T-helper 17 cell (primary cell): ENCODE measurements at places on chromosomes 6 and 20. TPM values are rescaled to one million over a fixed set of nuclear protein-coding genes. Genes with fewer than 3 reads are reported as not detected.

PFDN6 gene
- total RNA-seq: 16.5 TPM

- DNase-seq: no peak
- peaks cover 5% of the 10 kb centered on the region for H3K36me3 ChIP-seq
- H3K4me1 ChIP-seq: peaks cover 4% of the 10 kb centered on the region
- H3K27ac ChIP-seq: no peak overlapping the region
- H3K4me3 ChIP-seq: no peak overlapping the region
These were observed 53.2 kb upstream of the NKX2-4 start for GRCh38 chr20:21450572-21450971.

DNA sequence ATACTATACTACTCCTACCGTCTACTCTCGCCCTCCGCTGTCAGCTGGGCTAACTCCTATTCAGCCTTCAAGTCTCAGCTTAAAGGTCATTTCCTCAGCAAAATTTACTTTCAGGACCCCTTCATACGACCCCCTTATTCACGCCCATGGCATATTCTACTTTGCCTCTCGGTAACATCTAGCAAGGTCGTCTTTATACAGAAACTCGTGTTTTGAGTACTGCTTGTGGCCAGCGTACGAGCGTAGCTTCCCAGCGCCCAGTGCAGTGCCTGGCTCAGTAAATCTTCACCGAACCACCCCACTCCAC lies 546 bp downstream of the CRNKL1 start:
- peaks cover 12% of the 10 kb centered on the region for H3K27me3 ChIP-seq
- peak overlapping the region; percentile 100 for H3K27ac ChIP-seq
- DNase-seq: no peak

GRCh38 chr20:48406498-48406897 lies 421.3 kb downstream of the PREX1 start:
- H3K4me3 ChIP-seq: no peak overlapping the region
- H3K27ac ChIP-seq: no peak overlapping the region
- peaks cover 62% of the 10 kb centered on the region for H3K27me3 ChIP-seq
- H3K4me1 ChIP-seq: peaks cover 3% of the 10 kb centered on the region
- DNase-seq: no peak

DNA sequence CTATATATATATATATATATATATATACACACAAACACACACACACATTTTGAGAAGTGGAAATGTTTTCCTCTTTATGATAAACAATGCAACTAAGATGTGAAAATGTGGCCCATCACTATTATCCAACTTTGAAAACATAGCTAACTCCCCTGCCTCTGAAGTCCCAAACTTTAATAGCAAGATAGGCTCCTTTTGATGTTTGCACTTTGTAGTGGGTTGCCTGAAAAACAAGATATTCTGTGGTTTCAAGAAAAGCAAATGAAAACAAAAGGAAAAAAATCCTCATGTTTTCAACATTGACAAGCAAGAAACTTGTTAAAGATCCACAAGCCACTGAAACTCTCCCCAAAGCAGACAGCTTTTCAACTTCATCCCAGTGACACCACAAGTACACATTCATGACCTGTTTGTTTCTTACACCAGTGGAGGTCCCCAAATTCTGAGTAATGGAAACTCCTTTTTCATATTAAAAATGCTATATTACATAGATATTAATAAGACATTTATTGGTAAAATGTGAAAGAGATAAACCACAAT lies 90.0 kb downstream of the IPCEF1 start:
- no peaks in the 10 kb centered on the region for H3K27me3 ChIP-seq
- H3K4me3 ChIP-seq: no peak overlapping the region
- DNase-seq: no peak
- peak overlapping the region; percentile 62 for H3K27ac ChIP-seq
- peaks cover 18% of the 10 kb centered on the region for H3K4me1 ChIP-seq
- H3K36me3 ChIP-seq: no peaks in the 10 kb centered on the region

DNA sequence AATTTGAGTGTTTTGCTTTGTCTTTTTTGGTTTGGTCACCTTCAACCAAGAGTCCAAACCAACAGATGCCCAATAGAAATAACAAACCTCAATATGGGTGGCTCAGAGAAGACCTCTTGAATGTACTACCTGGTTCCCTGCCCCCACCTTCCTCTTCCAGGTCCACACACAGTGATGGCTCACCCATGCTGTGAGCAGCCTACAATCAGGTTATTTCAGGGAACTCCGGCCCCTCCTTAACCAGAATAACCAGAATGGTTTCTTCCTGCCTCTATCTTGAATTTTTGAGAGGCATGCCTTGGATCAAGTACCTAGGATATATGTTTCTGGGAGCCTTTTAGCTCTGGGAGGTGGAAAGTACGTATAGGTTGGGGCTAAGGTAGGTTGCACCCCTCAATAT lies 327.1 kb upstream of the PRDM1 start:
- no peaks in the 10 kb centered on the region for H3K4me1 ChIP-seq
- H3K27me3 ChIP-seq: peaks cover 6% of the 10 kb centered on the region
- peaks cover 2% of the 10 kb centered on the region for H3K36me3 ChIP-seq
- no peak overlapping the region for H3K27ac ChIP-seq

- no peak overlapping the region for H3K27ac ChIP-seq
- DNase-seq: no peak
- peaks cover 3% of the 10 kb centered on the region for H3K36me3 ChIP-seq
- no peaks in the 10 kb centered on the region for H3K27me3 ChIP-seq
- H3K4me3 ChIP-seq: no peak overlapping the region
These were observed 15.4 kb upstream of the FBXO30 start for GRCh38 chr6:145829950-145830349.

GRCh38 chr6:35343092-35343834 lies 905 bp downstream of the PPARD start:
- peak overlapping the region; percentile 96 for H3K27ac ChIP-seq
- peaks cover 46% of the 10 kb centered on the region for H3K4me1 ChIP-seq
- peaks cover 8% of the 10 kb centered on the region for H3K36me3 ChIP-seq
- H3K4me3 ChIP-seq: peak overlapping the region; percentile 100
- no peak for DNase-seq

DACT2 gene
- total RNA-seq: not detected

SNX9 gene
- total RNA-seq: 38.9 TPM

DNA sequence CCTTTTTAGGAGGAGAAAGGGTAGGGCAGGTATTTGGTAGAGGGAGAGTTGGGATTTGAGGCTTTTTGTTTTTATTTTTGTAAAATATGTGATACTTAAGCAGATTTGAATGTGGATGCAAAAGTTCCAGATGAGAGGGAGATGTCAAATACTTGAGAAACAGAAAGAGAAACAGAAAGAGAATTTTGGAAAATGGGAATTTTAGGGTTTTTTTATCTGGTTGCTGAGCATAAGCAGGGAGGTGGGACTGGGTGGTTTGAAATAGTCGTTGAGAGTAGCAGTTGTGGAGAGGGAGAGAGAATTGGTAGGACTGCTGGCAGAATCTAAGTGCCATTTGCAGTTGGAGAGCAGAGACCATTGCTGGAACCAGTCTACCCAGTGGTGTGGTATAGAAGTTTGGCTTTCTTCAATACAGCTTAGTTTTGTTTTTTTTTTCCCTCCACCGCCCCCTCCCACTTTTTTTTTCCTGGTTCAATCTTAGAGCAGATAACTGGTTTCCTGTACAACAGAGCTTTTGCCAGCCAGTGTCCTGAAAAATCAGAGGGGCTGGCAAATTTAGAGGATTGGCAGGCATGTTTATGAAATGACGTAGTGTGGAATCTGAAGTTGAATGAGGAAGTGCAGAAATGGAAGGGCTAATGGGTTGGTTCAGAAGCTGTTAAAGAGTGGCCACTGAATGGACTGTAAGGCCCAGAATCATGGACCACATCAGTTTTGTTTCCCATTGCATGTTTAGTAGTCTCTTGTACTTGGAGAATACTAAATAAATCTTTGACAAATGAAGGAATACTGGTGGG lies 68.7 kb downstream of the ATRN start:
- peaks cover 15% of the 10 kb centered on the region for H3K4me1 ChIP-seq
- H3K27me3 ChIP-seq: no peaks in the 10 kb centered on the region
- no peak overlapping the region for H3K27ac ChIP-seq
- no peak for DNase-seq

GRCh38 chr20:62025832-62026563 lies 39.7 kb downstream of the TAF4 start:
- H3K4me1 ChIP-seq: peaks cover 35% of the 10 kb centered on the region
- DNase-seq: no peak

DNA sequence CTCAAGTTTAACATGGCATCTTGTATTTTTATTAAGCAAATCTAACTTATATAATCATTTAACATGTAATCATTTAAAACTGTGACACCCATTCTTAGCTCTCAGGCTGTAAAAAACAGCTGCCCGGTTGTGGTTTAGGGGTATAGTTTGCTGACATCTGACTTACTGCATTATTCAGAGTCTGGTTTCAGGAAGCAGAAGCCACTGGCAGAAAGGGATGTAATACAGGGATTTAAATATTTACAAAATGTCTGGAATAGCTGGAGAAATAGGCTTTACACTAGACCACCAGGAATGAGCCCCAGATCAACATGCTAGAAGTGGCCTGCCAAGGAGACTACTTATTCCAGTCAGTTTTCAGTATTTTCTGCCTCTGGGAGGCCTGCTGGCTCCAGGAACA lies 421.1 kb downstream of the CD109 start:
- H3K36me3 ChIP-seq: no peaks in the 10 kb centered on the region
- no peak overlapping the region for H3K27ac ChIP-seq
- no peaks in the 10 kb centered on the region for H3K27me3 ChIP-seq
- H3K4me1 ChIP-seq: no peaks in the 10 kb centered on the region
- no peak for DNase-seq

GRIK2 gene
- not detected for total RNA-seq

- DNase-seq: no peak
- H3K27me3 ChIP-seq: no peaks in the 10 kb centered on the region
- H3K36me3 ChIP-seq: peaks cover 6% of the 10 kb centered on the region
- H3K4me1 ChIP-seq: peaks cover 30% of the 10 kb centered on the region
- no peak overlapping the region for H3K4me3 ChIP-seq
These were observed 6.8 kb downstream of the TMX4 start for GRCh38 chr20:8012724-8013123.

DNA sequence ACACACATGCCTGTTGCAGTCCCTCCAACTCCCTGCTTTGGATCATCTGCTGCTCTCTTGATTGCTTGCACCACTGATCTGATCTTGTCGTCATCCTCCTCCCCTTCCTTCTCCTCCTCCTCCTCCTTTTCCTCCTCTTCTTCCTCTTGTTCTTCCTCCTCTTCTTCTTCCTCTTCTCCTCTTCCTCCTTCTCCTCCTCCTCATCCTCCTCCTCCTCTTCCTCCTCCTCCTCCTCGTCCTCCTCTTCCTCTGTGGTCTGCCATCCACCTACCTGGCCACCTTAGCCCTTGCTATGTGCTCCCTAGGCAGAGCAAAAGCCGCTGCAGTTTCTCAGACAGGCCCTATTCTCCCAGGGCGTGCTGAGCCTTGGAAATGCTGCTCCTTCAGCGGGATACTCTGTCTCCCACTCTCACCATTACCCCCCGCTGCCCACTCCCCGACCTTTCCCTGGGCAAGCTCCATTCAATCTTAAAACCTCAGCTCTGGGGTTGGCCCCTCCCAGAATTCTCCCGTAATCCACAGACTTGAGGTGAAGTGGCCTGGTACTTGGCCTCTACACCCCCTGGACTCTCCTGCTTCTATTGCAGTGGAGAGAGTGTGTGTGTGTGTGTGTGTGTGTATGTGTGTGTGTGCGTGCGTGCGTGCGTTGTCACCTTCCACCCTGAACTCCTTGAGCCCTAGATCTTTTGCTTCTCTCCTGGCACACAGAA lies 105.0 kb downstream of the SASH1 start:
- no peaks in the 10 kb centered on the region for H3K36me3 ChIP-seq
- no peak overlapping the region for H3K4me3 ChIP-seq
- no peak for DNase-seq
- H3K27ac ChIP-seq: peak overlapping the region; percentile 12

DNA sequence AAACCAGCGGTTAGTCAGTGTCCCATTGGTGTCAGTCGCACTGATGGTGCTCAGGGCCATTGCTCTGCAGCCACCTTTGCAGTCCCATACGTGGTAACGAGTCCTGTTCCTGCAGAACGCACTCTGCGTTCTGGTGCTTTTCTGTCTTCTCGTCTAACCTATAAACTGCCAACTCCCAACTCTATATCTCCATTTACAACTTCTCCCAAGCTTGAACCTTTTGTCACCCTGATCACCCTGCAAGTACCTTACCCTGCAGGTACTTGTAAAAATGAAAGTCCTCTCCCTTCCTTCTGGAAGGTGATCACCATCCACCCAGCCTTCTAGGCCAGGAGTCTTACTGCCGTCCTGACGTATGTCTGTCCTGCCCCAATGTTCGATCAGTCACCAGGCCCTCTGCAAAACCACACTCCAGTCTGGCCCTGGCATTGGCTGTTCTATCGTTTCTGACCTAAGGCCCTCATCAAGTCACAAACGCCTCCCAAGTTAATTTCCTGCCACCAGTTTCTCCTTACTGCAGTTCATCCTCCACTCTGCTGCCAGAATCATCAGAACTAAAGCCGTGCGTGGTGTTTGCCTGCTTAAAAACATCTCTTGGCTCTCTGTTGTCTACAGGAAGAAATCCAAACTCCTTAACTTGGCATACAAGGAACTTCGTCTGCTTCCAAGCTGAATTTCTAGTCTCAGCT lies 7.9 kb downstream of the RREB1 start:
- peaks cover 49% of the 10 kb centered on the region for H3K4me1 ChIP-seq
- no peaks in the 10 kb centered on the region for H3K27me3 ChIP-seq
- no peaks in the 10 kb centered on the region for H3K36me3 ChIP-seq
- DNase-seq: no peak
- peak overlapping the region; percentile 81 for H3K4me3 ChIP-seq
- H3K27ac ChIP-seq: peak overlapping the region; percentile 66

HLA-DRB5 gene
- 8.8 TPM for total RNA-seq

GRCh38 chr6:2952557-2953095 lies 18.7 kb downstream of the SERPINB6 start:
- H3K4me3 ChIP-seq: peak overlapping the region; percentile 62
- peak; percentile 65 for DNase-seq
- H3K4me1 ChIP-seq: peaks cover 6% of the 10 kb centered on the region

KCNG1 gene
- 0.90 TPM for total RNA-seq

HCRTR2 gene
- total RNA-seq: not detected

GRCh38 chr6:98590997-98591396 lies 243.4 kb upstream of the POU3F2 start:
- DNase-seq: no peak
- no peak overlapping the region for H3K27ac ChIP-seq
- no peaks in the 10 kb centered on the region for H3K4me1 ChIP-seq
- no peaks in the 10 kb centered on the region for H3K36me3 ChIP-seq

- peaks cover 14% of the 10 kb centered on the region for H3K4me1 ChIP-seq
- H3K4me3 ChIP-seq: no peak overlapping the region
- H3K27ac ChIP-seq: no peak overlapping the region
- peaks cover 13% of the 10 kb centered on the region for H3K27me3 ChIP-seq
These were observed 340.0 kb upstream of the PRDM1 start for GRCh38 chr6:105746130-105746505.

ARMH2 gene
- 1.1 TPM for total RNA-seq

DNA sequence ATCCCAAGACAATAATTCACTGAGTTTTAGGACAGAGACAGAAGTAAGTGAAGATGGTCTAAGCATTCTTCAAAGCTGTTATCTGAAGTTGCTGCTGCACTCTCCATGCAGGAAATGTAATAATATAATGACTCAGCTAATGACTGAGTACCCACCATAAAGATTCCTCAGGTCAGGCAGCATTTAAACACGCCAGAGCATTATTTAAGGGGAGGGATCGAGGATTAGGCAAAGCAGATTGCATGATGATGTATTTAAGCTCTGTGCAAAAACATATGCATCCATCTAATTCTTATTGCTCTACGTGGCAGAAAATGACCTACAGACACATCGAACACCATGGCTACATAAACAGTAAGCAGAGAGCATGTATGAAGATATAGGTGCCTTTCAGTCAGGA lies 216.4 kb downstream of the UNC5CL start:
- H3K36me3 ChIP-seq: no peaks in the 10 kb centered on the region
- DNase-seq: no peak
- H3K4me3 ChIP-seq: no peak overlapping the region
- peaks cover 44% of the 10 kb centered on the region for H3K27me3 ChIP-seq
- H3K4me1 ChIP-seq: peaks cover 2% of the 10 kb centered on the region
- no peak overlapping the region for H3K27ac ChIP-seq
